C1 segment of cervical spinal cord (tissue), 14 donors: ENCODE measurements at places on chromosomes 12 and 14.

GRCh38 chr12:95216711-95217376, 423 bp downstream of the FGD6 start:
- DNase-seq, result no peak

GRCh38 chr12:15693228-15693911, 95.8 kb downstream of the EPS8 start:
- DNase-seq, result no peak

DNA sequence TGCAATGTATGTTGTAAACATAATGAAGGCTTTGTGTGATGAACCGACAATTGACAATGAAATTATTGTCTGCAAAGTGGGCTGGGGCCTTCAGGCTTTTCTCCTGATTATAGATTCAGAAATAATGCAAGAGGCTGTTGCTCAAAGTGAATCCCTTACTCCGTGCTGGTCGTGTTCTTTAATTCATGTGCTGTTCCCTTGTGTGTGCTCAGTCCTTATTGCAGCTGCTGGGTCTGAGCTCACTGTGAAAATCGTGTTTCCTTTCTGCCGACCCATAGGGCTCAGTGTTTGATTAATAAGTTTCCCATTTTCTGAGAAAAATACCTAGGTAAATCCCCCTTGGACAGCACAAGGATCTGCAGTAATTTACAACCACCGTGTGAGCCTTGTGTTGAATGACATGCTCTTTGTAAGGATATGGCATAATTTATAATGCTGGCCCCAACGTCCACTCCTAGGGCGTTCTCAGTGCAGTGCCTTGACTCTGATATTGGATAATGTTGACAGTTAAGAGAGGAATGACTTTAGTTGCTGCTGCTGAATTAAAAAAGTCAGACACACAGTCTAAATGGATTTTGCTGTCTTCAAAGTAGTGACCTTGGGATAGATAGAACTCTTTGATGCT, 81.6 kb downstream of the RGS6 start:
- no peak for DNase-seq

GRCh38 chr12:98402671-98403070, 112.7 kb upstream of the TMPO start:
- no peak for DNase-seq

- no peak for DNase-seq
These were observed 56.3 kb upstream of the PSMA6 start for GRCh38 chr14:35235840-35236239.

DNA sequence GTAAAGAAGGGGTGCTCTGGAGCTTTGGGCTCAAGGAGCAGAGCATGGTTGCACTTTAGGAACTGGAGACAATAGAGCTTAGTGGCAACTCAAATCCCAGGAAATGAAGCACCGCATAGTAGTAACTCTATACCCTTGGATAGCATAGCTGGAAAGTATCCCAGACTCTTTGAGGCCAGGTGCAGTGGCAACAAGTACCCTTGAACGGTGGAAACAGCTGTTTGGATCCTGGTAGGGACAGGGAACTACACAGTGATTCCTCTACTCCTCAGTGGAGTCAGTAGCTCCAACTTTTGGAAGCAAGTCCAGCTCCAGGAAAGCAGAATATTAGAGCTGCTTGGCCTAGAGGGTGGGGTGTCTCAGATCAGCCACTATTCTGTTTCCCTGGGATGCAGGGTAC, 129.0 kb upstream of the WSCD2 start:
- DNase-seq, result no peak

DNA sequence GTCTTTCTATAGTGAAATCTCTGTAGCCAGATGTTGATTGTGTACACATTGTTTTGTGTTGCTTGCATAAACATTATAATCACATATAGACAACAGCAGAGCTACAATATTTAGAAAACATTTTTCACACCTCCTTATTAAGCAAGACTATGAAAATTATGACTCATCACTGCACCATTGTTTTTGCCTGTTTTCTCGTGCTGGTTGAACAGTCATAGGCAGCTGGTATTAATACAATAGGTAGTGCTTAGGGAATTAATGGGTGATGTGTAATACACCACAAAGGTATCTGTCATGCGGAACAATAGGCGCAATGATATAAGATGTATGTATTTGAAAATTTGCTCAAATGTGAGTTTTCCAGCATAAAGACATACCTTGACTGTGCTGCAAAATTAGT, 449.3 kb downstream of the FOXG1 start:
- DNase-seq, result no peak

GRCh38 chr14:80095623-80096022, 115.7 kb downstream of the DIO2 start:
- DNase-seq, result no peak

GRCh38 chr12:63353559-63353958, 202.6 kb upstream of the AVPR1A start:
- DNase-seq, result no peak
